Kidney (tissue), 22 donors: ENCODE measurements at places on chromosomes 2 and 18. TPM values are rescaled to one million over a fixed set of nuclear protein-coding genes. Genes with fewer than 3 reads are reported as not detected.

Gene ARHGAP15
- 23.1 TPM for total RNA-seq

- DNase-seq, result no peak
Measured at GRCh38 chr18:60684843-60685513, 312.4 kb upstream of the MC4R start.

GRCh38 chr2:159817283-159817682 lies 19.3 kb upstream of the CD302 start:
- no peak for DNase-seq

Gene ANKRD36
- 31.0 TPM for total RNA-seq

DNA sequence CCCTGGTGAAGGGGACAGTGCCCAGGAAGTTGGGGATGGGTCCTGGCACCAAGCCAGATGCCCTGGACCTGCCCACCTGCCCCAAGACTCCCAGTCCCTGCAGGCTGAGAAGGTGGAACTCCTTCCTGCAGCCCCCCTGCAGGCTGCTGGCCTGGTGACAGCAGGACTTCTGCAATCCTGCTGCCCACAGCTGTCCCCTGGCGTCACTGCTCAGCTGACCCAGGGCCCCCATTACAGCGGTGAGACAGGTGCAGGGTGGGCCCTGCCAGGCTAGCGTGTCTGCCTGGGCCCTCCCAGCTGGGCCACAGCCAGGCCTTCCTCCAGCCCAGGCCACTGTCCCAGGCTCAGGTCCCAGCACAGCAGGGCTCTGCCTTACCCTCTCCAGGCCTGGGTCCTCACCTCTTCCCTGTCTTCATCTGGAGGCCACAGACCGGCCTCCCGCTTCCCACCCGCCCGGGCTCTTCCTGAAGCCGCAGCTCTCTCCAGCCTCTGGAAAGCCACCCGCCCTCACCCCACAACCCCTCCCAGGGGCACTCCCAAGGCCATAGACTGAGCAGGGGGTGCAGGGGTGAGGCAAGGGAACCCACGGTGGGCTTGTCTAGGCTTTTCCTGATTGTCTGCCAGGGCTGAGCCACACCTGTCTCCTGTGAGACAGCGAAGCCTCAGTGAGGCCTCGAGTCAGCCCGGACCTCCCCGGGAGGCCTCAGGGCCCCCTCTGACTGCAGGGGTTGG lies 8.8 kb upstream of the ERFE start:
- no peak for DNase-seq
